ENCODE measurements at places on chromosomes 4 and X.
A peak's percentile ranks its signal among the peaks of the same experiment; 100 is the strongest.

GRCh38 chr4:71659979-71660378, 123.9 kb downstream of the GC start:
- peak; percentile 24 for DNase-seq

- DNase-seq = no peak
These were observed 69.2 kb downstream of the ZNF732 start for GRCh38 chr4:236028-236427.

GRCh38 chr4:165506849-165507248, 128.0 kb downstream of the CPE start:
- no peak for DNase-seq

DNA sequence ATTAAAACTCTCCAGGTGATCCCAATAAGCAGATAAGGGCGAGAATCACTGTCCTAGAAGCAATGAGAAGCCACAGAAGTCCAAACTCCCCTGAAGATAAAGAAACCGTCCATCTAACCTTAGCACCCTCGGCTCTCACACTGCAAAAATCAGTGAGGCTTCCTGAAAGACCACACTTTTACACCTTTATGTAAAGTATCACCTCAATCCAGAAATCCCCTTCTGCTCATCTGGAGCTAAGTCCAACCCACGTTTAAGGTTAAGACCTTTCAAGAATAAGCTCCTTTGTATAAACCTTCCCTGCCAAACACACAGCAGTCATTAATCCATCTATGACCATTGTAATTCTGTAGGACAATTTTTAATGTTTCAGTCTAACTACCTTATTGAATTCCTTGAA, 41.7 kb downstream of the LIN54 start:
- no peak for DNase-seq

DNA sequence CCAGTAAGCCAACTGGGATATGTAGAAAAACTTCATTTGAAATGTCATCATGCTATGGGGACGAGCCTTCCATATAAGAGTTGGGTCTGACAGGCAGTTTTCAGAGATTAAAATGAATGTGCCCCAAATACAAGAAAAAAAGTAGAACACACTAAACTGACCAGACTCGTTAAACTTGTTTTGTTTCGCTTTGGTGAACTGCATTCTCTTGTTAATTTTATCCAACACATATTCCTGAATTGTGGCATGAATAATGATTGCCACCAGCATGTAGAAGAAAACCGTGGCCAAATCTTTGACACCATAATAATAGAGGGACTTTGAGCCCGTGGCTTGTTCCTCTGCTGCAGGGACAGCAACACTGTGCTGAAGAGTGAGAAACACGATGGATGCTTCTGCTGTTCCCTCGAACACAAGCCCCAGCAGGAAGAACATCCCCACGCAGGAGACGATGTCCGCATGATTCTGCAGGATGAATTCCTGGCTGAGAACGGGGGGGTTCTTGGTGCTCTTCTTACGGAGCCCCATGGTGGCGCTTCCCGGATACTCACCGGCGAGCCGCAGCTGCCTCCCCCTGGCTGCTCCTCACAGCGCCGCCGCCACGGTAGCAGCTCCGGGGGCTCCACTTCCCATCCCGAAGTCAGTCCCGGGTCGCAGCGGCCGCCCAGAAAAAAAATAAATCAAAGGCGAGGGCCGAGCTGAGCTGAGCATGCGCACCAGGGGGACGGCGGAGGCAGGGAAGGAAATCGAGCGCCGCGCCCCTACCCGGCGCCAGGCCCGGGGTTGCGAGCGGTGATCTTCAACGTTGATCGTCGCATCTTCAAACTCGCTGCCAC, at the start of gene TRAM1L1:
TRAM1L1 (minus strand) TSS at position 711 of the 836 bp plus-strand sequence; CDS start at position 528, 183 bp downstream.
- DNase-seq = peak; percentile 43

DNA sequence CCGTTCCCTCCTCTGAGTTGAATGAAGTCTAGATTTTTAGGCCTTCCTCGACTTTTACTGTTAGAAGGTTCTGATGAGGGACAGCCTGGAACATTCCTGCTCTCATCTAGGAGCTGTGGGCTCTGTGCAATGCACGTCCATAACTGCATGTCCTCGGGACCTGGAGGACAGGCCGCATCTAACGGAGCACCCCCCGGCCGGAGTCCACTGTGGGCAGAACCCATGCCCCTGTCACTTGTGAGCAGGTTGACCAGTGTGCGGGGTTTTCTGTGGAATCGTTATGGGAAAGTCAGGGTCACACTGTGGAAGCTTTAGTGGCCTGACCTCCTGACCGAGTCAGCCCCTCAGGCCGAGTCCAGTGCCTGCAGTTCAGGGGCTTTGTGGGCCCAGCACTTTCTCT, 19.3 kb upstream of the TADA2B start:
- DNase-seq = no peak

- no peak for DNase-seq
These were observed 45.0 kb downstream of the NOCT start for GRCh38 chr4:139060591-139060990.

GRCh38 chrX:103783971-103784370, 7.3 kb downstream of the PLP1 start:
- DNase-seq = no peak

- no peak for DNase-seq
These were observed 536.8 kb upstream of the GALNT7 start for GRCh38 chr4:172631832-172632231.

DNA sequence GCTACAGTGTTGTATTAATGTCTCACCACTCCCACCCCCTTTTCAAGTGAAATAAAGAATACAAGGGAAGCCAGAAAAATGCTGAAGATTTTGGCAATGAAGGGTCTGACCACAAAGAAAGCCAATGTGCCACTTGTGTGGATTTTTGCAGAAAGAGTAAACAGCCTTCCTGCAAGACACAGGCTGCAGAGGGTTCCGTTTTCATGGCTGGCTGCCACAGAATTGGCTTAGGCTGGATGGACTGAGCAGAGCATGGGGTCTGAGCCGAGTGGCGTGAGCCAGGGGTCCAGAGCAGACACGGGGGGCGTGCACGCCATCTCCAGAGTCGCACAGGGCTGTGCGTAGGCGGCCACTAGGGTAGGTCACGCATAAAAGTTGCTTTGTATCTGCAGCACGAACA, 69.2 kb downstream of the MTNR1A start:
- DNase-seq = peak; percentile 48

DNA sequence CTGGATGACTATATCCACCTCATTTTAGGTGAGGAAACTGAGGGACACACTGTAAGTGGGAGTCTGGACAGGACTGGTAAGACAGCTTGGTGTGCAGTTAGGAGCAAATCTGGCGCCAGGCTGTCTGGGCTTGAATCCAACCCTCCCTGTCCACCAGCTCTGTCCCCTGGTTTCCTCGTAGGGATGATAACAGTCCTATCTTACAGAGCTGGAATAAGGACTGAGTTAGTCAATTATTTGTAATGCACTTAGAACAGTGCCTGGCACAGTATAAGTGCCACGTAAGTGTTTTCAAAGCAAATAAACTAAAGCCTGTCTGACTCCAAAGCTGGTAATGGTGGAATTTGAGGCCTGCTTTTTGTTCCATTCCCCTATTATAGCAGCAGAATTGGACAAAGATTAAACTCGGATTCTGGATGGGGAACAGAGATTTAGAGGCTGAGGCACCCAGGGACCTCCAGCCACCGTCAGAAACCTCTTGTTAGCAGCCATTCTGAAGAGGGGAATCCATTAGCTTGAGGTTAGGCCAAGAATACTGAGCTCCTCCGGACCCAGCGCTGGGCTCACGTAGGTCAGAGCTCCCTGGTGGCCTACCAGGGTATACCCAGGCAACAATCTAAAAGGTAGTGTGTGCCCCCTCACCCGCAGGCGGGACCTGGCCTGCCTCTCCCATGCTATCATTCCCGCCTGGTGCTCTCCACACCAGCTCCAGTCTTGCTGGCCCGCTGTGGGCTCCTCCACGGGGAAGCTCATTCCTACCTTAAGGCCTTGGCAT, 102.1 kb downstream of the UCHL1 start:
- DNase-seq = peak; percentile 69

DNA sequence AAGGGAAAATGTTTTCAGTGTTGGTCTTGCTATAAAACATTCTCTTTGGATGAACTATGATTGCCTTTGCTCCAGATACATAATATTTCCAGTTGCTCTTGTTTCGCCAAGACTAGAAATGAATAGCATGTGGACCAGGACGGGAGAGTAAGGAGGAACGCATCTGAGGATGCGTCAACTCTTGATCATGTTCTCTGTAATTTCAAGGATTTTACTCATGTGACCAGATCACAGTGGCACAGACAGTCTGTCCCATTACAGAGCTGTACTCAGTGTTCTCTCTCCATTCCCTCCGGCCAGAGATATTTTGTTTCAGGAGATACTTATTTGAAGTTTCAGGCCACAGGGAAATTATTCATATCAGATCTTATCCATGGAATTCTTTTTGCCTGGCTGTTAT, 266.6 kb downstream of the MID1IP1 start:
- no peak for DNase-seq

GRCh38 chrX:107970073-107970472, 12.1 kb downstream of the TEX13B start:
- DNase-seq = no peak

GRCh38 chr4:176293660-176294059, 24.6 kb upstream of the ASB5 start:
- DNase-seq = no peak

DNA sequence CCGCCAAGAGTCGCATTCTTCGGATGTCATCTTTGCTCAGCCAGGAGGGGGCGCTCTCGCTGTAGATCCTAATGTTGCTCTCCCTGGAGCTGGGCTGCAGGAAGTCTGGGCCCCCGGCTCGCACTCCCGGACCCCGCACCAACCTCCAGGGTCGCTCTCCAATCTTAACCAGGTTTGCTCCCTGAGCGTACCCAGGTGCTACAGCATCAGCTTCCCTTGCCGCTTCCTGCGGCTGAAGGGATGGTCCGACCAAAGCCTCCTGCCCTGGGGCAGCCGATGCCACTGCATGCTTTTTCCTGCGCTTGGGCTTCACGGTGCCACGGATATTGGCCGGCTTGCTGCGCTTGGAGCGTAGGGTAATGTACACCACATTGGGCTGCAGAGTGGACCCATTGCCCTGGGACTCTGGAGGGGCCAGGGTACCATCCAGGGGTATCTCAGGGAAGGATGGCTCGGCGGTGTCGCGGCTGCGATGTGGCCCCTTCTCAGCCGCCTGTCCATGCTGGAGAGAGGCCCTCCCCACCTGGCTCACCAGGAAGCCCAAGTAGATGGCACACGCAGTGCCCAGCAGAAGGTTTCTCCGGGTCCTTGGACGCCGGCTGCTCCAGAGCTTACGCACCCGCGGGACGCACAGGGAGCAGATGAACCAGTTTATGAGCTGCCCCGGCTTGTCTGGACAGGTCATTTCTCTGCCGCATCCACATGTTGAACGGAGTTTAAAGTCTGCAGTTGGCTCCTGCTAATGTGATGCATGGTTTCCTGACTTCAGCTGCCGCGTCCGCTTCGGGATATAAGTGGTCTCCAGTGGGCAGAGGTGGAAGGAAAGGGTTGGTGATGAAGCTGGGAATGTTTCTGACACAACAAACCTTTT, 1.9 kb downstream of the GASK1B start:
- DNase-seq = no peak

- peak; percentile 13 for DNase-seq
These were observed 48.5 kb upstream of the EGFL6 start for GRCh38 chrX:13520936-13521335.

Data from EH (cell line).